ENCODE measurements at places on chromosomes 4 and X. TPM values are rescaled to one million over a fixed set of nuclear protein-coding genes. Genes with fewer than 3 reads are reported as not detected.

Gene TGIF2LX
- not detected for total RNA-seq

Gene ASB11
- not detected for total RNA-seq

Gene CPLX1
- total RNA-seq, result 0.11 TPM

Gene GUCY1B1
- total RNA-seq, result 0.27 TPM

Gene ETDA
- not detected for total RNA-seq

Gene NHSL2
- 0.19 TPM for total RNA-seq

Gene RBPJ
- 175 TPM for total RNA-seq

Gene RNF4
- 91.1 TPM for total RNA-seq

Gene MOSPD2
- 19.0 TPM for total RNA-seq

Gene NSD2
- 233 TPM for total RNA-seq

DNA sequence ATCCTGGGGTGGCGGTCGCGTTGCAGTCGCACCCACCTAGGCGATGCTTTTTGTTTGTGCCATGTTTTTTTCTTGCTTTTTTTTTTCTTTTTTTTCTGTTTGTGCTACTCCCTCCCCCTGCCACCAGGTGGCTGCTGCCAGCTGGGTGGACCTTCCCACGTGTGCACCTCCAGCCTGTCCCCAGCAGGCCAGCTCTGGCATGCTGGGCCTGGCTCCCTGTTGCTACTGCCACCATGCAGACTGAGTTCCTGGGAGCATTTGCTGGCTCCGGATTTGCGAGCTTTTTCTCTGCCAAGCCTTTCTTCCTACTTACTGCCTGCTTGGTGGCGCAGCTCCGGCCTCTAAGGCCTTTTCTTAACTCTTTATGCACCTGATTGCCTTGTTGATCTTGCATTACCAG is 161.2 kb upstream of the WDFY3 start:
- no peak for DNase-seq

DNA sequence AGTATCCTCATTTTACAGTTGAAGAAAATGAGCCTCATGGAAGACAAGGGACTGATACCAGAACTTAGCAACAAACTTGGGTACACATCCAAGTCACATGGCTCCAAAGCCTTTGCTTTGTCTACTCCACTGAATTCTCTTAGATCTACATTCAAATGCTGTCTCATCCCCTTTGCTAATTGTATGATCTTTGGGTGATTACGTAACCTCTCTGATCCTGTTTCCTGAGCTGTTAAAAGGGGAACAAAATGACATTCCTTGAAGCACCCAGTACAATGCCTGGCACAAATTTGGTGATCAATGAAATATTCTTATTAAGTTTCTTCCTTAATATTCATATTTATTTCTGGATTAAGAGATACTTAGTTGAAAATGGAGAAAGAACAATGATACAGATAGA is 5.9 kb upstream of the HPGD start:
- DNase-seq, result no peak

- no peak for DNase-seq
Measured at GRCh38 chr4:143455211-143455610, 58.3 kb upstream of the SMARCA5 start.

GRCh38 chr4:103719830-103720207 is at the start of gene TACR3:
TSS of gene TACR3 (minus strand) at chr4:103719985. CDS start at chr4:103719675, 310 bp downstream.
- no peak for DNase-seq

DNA sequence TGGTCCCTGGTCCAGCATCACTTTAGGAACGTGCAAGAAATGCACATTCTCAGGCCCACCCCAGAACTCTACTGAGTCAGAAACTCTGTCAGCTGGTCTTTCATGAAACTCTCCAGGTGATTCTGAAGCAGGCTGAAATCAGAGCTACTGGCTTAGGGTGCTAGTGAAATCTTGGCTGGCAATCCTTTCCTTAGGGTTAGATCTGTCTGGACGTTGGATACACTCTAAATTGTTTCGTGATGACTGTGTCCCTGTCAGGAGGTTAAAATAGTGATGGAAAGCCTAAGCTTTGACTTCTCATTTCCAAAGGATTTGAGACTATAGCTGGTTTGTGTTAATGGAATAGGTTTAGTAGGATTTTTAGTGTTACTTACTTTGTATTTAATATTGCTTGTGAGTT is 99.1 kb downstream of the ARHGAP10 start:
- DNase-seq, result no peak

DNA sequence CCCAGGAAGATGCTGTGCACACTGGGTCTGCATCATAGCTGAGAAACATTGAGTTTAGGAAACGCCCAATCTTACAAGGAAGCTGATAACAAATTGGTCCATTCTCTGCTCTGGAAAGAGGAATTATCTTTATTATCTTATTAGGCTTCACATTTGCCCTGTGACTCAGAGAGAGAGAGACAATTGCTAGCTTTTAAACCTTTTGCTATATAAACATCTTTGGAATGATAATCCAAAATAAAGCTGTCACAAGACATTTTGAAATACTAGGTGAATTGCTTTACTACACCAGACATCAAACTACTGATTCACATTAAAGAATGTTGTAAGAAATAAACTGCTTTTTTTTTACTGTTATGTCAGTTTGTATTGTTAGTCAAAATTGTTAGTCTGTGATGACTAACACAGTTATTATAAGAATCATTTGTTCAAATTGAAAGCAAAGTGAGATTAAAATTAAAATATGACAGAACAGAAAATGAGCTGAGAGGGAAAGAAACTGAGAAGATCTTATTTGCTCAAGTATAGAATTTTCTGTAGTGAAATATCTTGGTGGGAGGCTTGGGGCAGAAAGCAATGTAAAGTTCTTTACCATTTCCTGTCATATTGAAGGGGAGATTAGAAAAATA is 765.4 kb upstream of the PCDH10 start:
- no peak for DNase-seq

GRCh38 chrX:111470681-111471403 is 40.6 kb upstream of the SERTM2 start:
- DNase-seq, result no peak

- no peak for DNase-seq
Measured at GRCh38 chr4:181593703-181594102, 649.5 kb upstream of the TENM3 start.

DNA sequence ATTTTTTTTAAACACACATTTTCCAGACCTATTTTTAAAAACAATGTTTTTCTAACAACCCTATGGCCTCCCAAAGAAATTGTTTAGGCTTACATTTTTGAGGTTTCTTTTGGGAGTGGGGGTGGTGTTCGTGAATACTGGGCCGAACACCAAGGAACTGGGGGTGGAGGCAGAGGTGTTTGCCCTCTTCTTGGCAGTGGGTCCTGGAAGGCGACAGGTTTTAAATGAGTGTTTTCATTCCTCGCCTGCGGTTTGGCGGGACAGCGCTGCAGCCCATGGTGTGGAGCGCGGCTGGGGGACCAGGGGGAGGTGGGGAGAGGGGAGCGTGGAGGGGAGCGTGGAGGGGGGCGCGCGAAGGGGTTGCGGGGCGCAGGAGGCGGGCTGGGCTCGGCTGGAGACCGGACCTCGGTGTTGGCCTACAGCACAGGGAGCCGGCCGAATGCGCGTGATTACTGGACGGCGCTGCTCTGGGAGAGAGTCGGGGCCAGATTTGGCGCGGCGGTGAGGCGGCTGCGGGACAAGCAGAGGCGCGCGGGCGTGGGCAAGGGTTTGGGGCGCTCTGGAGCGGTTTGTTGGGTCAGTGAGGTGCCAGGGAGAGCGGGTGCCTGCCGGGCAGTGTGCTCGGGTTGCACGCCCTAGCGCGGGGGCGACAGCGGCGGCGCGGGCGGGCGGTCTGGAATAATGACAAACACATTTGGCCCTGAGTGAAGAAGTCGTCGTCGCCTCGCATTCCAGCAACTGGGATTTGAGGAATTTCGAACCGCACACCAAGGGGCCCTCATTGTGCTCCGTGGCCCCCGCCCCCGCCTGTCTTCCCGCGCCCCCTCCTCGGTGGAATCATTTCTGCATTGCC is 764 bp downstream of the PDGFRA start:
- peak; percentile 5 for DNase-seq

DNA sequence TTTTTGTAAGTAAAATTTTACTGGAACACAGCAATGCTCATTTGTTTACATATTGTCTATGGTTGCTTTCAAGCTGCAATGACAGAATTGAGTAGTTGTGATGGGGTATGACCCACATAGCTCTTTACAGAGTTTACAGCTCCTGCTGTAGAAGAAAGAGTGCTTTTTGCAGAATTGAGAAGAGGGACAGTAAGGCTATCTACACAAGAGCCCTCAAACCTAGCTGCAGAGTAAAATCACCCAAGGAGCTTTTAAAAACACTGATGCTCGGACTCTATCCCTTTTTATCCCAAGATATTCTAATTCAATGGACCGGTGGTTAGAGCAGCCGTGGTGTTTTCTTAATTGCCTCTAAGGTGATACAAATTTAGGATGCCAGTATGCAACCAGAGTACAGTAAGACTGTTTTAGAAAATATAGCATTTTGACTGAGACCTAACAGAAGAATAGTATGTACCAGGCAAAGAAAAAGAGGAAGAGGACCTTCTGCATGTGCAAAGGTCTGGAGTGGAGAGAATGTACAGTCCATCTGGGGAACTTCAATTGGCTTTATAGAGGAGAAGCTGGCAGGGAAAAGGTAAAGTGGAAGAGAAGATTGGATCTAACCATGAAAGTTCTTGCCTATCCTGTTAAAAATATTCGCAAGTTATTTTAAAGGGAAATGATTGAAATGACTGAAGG is 663.6 kb upstream of the CPEB2 start:
- DNase-seq, result no peak

DNA sequence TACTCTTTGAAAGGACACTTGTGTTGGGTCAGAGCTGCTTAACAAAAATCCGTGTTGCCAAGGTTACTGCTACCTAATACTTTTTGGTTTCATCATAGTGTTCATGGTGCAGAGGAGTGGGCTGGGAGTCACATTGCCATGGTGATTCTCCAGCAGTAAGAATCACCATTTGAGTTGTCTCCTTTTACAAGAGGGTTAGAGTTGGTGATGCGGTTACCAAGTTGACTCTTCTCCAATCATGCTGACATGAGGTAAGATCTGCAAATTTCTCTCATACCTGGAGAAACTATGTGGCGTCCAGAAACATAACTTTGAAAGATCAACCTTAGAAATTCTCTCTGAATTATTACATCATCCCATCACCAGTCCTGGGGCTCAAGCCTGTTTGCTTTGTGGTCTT is 242.9 kb upstream of the CNKSR2 start:
- no peak for DNase-seq

GRCh38 chrX:41686788-41687187 is 2.0 kb upstream of the GPR34 start:
- no peak for DNase-seq

GRCh38 chrX:73239242-73239641 is 24.6 kb upstream of the NAP1L2 start:
- no peak for DNase-seq

- DNase-seq, result no peak
Measured at GRCh38 chr4:5409972-5410618, 298.3 kb downstream of the EVC2 start.

GRCh38 chrX:153539171-153539978 is 21.9 kb downstream of the ATP2B3 start:
- DNase-seq, result peak; percentile 61

DNA sequence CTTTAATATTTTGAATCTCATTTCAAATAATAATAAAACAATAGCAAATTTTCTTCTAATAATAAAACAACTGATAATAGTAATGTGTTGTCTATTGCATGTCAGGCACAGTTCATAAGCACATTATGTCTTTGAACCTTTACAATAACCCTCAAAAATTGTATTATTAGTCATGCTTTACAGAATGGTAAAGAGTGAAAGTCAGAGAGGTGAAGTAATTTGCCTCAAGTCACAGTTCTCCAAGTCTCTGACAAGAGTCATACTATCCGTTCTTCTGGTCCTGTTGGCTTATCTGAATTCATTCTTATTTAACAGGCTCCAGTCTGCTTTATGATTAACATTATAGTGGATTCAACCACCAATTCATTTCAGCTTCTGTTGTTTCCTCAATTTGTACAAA is 313.0 kb downstream of the AFF2 start:
- DNase-seq, result no peak

DNA sequence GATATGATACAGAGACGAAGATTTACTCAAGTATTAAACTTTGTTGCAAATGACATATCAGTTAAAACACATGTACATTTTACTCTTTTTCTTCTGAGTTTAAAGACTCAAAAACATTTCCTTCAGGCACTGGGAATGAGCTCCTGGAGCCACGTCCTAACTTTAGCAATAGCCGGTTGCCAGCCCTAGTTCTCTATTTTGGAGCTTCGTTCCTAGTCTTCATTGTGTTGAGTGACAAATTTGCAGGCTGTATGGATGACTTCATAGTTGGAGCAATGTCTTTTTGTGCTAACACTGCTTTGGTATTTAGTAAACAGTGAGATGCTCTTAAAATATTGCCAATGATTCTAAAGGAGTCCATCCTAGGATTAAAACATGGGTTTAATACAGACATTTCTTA is 190.9 kb downstream of the FAT4 start:
- DNase-seq, result no peak

DNA sequence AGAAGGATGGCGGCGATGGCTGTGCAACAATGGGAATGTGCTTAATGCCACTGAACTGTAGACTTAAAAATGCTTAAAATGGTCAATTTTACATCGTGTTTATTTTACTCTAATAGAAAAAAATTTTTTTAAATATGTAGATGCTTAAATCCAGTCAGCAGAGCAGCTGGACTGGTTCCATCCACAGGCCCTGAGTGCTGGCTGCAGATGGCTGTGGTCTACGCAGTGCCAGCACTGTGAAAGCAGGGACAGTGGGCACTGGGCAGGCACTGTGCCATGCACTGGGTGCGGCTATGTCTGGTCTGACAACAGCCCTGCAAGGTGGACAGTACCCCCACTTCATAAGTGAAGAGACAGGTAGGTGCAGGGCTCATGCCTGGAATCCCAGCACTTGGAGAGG is 175.2 kb downstream of the AFAP1 start:
- DNase-seq, result no peak

DNA sequence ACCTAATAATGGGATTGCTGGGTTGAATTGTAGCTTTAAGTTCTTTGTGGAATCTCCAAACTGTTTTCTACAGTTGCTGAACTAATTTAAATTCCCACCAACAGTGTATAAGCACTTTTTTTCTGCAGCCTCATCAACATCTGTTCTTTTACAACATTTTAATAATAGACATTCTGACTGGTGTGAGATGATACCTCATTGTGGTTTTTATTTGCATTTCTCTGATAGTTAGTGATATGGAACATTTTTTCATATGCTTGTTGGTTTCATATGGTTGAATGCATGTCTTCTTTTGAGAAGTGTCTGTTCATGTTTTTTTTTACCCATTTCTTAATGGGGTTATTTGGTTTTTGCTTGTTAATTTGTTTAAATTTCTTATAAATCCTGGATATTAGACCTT is 1718.9 kb downstream of the C4orf33 start:
- no peak for DNase-seq

- DNase-seq, result peak; percentile 4
Measured at GRCh38 chrX:14673764-14674163, 144.4 kb downstream of the GLRA2 start.

- no peak for DNase-seq
Measured at GRCh38 chr4:2595436-2595835, 59.0 kb downstream of the FAM193A start.

DNA sequence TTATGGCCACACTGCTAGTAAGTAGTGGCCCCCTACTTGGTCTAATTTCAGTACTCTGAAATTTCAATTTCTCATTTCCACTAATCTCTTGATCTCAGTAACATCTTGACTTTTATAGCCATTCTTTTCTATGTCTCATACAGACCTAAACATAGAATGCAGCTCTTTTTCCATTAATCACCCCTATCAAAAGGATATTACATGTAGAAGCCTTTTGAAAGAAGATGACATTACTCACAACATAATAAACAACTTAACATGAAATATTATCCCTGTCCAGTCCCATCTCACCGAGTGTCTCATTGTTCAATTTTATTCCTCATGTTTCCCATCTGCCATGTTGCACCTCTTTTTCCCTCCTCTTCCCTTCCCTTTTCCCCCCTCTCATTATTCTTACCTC is 81.1 kb upstream of the KLHL13 start:
- DNase-seq, result no peak
